ENCODE measurements at places on chromosomes 4 and X.
A peak's percentile ranks its signal among the peaks of the same experiment; 100 is the strongest.

DNA sequence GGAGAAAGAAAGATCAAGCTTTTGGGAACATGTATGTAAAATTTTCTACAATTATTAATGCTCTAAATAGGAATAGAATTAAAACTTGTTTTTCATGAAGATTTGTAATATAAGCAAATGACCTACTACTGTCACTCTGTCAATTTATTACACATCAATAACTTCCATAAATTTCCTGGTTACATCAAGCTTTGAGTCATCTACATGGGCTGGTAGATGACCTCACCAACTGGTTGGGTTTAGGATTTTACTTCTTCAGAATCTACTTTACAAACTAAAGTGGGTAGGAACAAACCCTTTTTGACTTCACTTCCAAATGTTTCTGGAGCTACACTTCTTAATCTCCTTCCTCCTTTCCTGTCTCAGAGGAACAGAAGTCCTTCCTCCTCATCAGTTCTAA, 12.0 kb upstream of the LRAT start:
- DNase-seq = no peak

DNA sequence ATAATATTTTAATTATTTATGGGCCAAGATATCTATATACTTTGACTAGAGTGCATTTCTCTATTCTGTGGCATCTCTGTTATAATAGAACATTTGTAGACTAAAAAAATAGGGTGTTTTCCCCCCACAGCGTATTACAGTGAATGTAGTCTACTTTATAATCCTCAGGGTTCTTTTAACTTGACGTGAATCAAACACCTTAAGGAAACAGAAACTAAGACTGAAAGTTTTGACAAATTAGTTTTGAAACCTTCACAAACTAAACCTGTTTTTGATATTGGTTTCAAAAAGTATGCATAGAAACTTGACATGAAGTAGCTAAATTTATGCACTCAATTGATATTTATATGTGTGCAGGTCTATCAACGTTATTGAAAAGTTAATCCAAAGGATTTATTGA, 1963.1 kb upstream of the TENM3 start:
- no peak for DNase-seq

GRCh38 chr4:128861856-128862518, 52.5 kb downstream of the JADE1 start:
- peak; percentile 20 for DNase-seq

DNA sequence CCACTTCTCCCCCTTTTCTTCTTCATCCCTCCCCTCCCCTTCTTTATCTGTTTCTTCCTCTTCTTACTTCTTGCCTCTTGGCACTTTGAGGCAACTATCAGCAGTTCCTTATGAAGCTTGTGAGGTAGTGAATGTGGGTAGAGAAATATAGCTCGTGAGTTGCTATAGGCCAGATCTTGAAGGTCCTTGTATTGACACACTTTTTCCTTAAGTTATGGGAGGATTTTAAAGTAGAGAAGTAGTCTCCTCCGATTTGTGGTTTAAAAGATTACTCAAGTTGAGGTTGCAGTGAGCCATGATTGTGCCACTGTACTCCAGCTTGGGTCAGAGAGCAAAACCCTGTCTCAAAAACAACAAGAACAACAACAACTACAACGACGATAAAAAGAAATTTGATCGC, 3.4 kb upstream of the RRAGB start:
- DNase-seq = no peak

DNA sequence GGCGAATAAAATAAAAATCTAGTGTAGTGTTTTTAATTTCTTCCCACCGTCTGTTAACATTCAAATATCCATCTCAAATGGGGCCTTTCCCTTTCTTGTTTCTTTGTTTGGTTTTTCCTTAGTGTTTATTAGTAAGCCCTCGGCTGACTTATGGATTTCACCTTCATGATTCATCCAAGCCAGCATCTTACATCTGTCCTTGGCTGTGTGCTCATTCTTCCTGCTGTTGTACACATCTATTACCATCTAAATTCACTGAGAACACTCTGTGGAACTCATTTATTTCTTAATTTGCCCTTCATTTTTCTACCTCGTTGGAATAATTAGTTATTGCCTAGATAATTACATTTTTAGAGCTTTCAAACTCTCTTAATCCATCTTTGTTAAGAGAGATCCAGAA, 84.9 kb downstream of the SPCS3 start:
- DNase-seq = no peak

DNA sequence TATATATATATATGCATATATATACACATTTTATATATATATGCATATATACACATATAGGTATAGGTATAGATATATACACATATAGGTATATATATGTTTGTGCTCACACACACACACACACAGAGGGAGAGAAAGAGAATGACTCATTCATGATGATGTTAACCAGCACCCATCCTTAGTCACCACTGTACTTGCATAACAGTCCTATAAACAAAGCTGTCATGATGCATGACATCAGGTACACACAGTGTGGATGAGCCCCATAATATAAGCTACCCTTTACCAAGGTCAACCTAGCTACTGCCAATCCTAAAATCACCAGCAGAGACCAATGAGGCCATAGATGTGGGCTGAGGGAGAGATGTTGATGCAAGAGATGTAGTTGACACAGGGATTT, 1408.0 kb downstream of the RAPGEF2 start:
- no peak for DNase-seq

GRCh38 chr4:161540265-161540664, 623.5 kb downstream of the FSTL5 start:
- DNase-seq = no peak

DNA sequence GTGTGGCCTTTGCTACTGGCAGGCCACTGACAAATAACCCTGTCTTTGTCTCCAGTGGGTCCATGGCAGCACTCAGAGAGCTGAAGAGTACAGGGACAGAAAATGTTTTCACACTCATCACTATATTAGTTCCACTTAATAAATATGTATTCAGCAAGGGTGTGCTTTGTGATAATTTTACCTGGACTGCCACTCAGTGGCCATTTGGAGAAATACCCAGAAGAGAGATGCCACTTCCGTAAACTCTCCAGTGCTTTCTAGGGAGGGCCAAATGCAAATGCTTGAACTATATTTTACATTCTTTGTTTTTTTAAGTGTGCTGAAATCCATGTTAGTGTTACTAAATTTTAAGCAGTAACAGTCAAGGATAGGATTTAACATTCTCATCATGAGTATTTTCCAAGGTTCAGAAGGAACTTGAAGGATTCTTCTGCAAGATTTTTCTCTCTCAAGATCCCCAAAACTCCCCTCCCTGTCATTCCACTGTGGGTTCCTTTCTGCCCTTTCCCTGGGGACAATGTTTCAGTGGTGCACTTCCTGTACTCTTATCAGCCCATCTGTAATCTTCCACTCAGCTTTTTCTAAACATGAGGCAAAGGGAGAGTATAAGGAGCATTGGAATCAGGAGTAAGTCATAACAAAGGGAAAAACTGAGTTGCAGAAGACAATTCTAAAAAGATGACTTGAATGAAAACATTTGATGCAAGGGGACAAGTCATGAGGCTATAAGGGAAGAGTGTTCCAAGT, 46.0 kb downstream of the TFDP3 start:
- no peak for DNase-seq

GRCh38 chr4:86291180-86291579, 68.7 kb downstream of the MAPK10 start:
- no peak for DNase-seq

GRCh38 chr4:144209491-144209890, 69.0 kb upstream of the GYPA start:
- DNase-seq = no peak

DNA sequence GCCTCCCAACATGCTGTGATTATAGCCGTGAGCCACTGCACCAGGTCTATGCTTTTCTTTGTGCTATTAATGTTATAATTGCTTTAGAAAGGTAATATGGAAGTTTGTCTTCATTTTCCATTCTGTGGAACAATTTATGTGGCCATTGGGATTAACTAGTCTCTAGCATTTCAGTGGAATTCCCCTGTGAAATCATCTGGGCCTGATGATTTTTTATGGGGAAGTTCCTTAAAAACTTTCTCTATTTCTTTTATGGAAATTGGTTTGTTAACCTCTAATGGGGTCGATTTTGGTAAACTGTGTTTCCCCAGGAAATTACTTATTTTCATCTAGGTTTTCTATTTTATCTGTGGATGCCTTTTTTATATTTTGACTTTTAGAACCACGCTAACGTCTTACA, 11.3 kb downstream of the TIMP1 start:
- no peak for DNase-seq

- DNase-seq = no peak
These were observed 379.4 kb upstream of the TACR3 start for GRCh38 chr4:104099141-104099540.

DNA sequence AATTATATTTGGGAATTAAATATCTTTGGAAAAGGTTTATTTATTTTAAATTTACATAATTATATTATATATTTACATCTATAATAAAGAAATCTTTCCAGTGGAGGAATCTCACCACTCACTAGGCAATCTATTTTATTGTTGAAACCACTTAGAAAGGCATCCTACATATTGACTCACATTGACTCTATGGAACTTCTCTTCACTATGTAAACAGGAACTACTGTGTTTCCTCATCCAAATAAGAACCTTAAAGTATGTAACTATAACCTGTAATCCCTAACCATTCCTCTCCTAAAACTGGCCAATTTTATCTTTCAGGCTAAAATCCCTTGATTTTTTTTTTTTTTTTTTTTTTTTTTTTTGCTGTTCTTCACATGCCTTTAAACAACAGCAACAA, 268.7 kb downstream of the MAPK10 start:
- DNase-seq = no peak

Measured in CD4-positive, alpha-beta T cell treated with Interleukin-4 for 4 hours (primary cell).